ENCODE measurements at places on chromosomes 16 and 17. TPM values are rescaled to one million over a fixed set of nuclear protein-coding genes. Genes with fewer than 3 reads are reported as not detected.

HSPB9 gene
- 0.40 TPM for total RNA-seq

KRTAP2-2 gene
- not detected for total RNA-seq

MPP2 gene
- total RNA-seq, result 29.8 TPM

PIRT gene
- total RNA-seq, result 0.07 TPM

ARSG gene
- total RNA-seq, result 5.0 TPM

MYLK3 gene
- total RNA-seq, result 1.0 TPM

CHD9NB gene
- total RNA-seq, result 0.61 TPM

CES4A gene
- total RNA-seq, result 1.8 TPM

FBXO39 gene
- total RNA-seq, result not detected

CCL23 gene
- total RNA-seq, result not detected

ARHGAP44 gene
- total RNA-seq, result 6.5 TPM

P2RX1 gene
- total RNA-seq, result not detected

CCT6B gene
- total RNA-seq, result 2.5 TPM

PIK3R6 gene
- total RNA-seq, result not detected

NXN gene
- total RNA-seq, result 75.9 TPM

DRC7 gene
- 0.32 TPM for total RNA-seq

HEATR9 gene
- not detected for total RNA-seq

JMJD8 gene
- 64.5 TPM for total RNA-seq

KRTAP9-2 gene
- not detected for total RNA-seq

CCDC182 gene
- not detected for total RNA-seq

ORAI3 gene
- total RNA-seq, result 7.7 TPM

LDHD gene
- total RNA-seq, result not detected

SLC5A10 gene
- not detected for total RNA-seq

RNF43 gene
- total RNA-seq, result 2.0 TPM

CETP gene
- total RNA-seq, result not detected

KIF18B gene
- 93.1 TPM for total RNA-seq

SGCA gene
- not detected for total RNA-seq

HBA1 gene
- total RNA-seq, result not detected

FBXW10 gene
- total RNA-seq, result 0.20 TPM

KIF2B gene
- total RNA-seq, result not detected

C1QL1 gene
- total RNA-seq, result 7.1 TPM

SLC38A8 gene
- not detected for total RNA-seq

LITAFD gene
- total RNA-seq, result not detected

MYH8 gene
- not detected for total RNA-seq

DNAH2 gene
- total RNA-seq, result 0.27 TPM

TBC1D3I gene
- total RNA-seq, result 0.96 TPM

OMG gene
- total RNA-seq, result not detected

KRTAP1-3 gene
- not detected for total RNA-seq

PLCD3 gene
- 36.5 TPM for total RNA-seq

ENKD1 gene
- total RNA-seq, result 23.3 TPM

RUSF1 gene
- 47.7 TPM for total RNA-seq

MYH10 gene
- total RNA-seq, result 273 TPM

TBC1D3L gene
- total RNA-seq, result 26.9 TPM

SMTNL2 gene
- total RNA-seq, result 1.4 TPM

GLIS2 gene
- total RNA-seq, result 17.2 TPM

SEPHS2 gene
- 30.5 TPM for total RNA-seq

TMEM98 gene
- total RNA-seq, result 133 TPM

NKIRAS2 gene
- 59.2 TPM for total RNA-seq

Data from neural crest cell (in vitro differentiated cells).